ENCODE measurements at places on chromosomes 6 and 20. TPM values are rescaled to one million over a fixed set of nuclear protein-coding genes. Genes with fewer than 3 reads are reported as not detected.

Gene REM1
- total RNA-seq: 4.4 TPM

Gene PHF1
- 73.2 TPM for total RNA-seq

Gene PLCB1
- total RNA-seq: 32.4 TPM

Gene OR10C1
- not detected for total RNA-seq

Gene VNN1
- total RNA-seq: 2.0 TPM

Gene DYNLT2
- total RNA-seq: 3.2 TPM

DNA sequence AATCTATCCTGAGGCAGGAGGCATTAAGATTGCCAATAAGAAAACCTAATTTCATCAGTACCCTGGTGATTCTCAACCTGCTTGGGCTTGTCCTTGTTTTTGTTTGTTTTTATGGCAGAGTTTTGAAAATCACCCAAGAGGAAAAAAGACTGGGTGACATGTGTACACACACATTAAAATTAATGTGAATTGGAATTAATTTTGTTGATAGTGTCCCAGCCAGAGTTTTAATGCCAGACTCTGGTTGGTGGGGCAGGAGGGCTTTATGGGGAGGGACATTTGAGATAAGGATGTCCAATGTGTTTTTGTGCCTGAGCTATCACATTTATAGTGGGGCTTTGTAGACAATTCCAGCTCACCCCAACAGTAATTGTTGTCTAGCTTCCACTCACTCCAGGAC is 184.6 kb downstream of the ID4 start:
- no peak for DNase-seq

DNA sequence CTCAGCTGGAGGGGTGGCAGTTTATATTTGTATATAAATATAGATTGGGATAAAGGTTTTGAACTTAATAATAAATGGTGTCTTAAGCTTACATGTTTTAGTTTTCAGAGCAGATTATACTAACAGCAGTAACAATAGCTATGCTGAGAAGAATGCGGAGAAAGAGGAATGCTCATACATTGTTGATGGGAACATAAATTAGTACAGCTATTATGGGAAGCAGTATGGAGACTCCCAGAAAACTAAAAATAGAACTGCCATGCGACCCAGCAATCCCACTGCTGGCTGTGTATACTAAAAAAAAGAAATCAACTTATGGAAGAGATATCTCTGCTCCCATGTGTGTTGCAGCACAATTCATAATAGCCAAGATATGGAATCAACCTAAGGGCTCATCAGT is 127.9 kb downstream of the BCKDHB start:
- no peak for DNase-seq

DNA sequence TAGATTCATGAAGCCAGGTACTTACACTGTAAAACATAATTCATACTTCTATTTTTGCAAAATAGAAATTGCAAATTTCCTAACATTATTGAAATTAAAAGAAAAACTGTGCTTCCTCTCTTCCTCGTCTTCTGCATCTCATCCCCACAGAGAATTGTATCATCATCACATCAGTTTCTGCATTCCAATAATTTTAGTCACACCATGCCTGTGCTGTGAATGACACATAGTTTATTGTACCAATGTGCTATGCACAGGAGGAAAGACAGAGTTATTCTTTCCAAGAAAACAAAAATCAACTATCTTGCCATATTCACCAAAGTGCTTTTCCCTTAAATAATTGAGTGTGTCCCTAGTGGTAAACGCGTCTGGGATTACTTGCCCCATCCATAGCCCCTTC is 38.1 kb upstream of the FAM135A start:
- DNase-seq: no peak

DNA sequence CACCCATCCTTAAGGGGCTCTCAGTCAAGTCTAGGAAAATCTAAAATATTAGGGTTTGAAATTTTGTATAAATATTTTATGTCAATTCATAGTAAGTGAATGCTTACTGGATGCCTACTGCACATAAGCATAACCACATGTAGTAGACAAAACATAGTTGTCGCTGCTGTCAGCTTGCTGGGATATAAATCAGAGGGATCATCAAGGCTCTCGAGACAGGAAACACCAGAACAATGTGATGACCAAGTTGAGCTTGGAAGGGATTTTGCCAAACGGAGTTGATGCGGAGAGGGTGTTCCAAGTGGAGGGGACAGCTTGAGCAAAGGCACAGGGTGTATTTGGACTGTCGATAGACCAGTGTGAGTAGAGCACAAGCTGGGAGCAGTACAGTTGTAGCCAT is 105.8 kb upstream of the SUPT3H start:
- DNase-seq: no peak

GRCh38 chr6:137349856-137350830 is 131.0 kb upstream of the IFNGR1 start:
- no peak for DNase-seq

DNA sequence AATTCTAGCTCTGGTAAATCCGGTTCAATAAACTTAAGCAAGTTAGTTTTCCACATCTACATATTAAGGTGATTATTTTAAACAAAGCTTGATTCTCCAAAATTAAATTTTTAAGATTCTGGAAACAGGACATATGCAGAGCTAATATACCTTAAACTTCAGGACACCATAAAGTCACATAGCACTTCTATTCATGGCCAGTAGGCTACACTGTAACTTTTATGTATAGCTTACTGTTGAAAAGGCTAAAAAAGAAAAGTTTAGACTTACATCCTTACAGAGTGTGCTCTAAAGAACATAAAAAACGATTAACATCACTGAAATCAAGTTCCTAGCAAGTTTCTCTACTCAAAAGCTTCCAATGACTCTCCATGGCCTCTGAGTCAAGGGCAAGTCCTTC is 224.7 kb downstream of the PTPRK start:
- DNase-seq: no peak

DNA sequence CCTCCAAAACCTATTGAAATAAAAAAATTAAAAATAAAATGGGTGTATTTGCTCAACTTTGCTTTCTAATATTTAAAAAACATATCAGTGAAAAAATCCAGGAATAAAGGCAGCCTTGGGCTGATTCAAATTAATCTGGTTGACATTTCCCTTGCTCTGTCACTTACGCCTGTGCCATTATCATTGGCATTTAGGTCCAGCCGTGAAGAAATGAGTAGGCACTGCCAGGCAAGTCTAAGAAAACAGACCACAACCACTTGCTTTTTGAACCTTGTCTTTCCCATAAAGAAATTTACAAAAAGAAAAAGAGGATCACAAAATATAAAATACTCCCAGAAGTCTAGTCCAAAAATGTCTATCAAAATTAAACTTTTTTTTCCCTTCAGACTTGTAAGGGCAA is 59.2 kb upstream of the HBS1L start:
- DNase-seq: no peak

DNA sequence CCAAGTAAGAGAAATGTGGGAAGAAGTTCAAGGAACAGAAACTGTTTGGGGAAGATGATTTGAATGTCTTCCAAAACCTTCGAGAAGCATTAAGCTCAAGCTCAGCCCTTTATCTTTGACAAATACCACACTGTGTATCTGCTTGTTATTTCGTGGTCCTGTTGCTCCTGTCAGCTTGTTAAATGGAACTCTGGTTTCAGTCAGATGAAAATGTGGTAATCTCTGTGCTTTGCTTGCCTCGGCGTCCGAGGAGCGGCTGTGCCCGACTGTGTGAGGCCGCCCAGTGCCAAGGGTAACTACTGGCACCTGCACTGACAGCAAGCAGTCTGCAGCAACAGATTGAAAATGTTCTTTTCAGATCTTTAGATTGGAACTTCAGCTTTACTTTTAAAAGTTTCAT is 577.9 kb upstream of the FLRT3 start:
- no peak for DNase-seq

DNA sequence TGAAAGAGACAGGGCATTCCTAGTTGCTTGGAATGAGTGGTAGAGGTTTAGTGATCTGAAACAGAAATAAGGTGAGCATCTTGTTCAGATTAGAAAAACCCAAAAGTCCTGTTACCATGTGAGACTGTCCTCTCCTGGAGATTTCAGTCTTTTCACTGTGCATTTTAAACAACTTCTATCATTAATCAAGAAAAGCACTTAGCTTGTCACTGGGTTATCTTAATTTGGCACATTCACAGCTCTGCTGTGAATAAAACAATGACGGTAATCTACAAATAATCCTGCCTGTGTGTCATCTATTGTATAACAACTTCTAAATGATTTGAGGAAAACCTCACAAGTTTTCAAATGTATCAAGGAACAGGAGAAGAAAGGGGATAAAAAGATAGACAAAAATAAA is 9.5 kb upstream of the SMIM8 start:
- DNase-seq: no peak

DNA sequence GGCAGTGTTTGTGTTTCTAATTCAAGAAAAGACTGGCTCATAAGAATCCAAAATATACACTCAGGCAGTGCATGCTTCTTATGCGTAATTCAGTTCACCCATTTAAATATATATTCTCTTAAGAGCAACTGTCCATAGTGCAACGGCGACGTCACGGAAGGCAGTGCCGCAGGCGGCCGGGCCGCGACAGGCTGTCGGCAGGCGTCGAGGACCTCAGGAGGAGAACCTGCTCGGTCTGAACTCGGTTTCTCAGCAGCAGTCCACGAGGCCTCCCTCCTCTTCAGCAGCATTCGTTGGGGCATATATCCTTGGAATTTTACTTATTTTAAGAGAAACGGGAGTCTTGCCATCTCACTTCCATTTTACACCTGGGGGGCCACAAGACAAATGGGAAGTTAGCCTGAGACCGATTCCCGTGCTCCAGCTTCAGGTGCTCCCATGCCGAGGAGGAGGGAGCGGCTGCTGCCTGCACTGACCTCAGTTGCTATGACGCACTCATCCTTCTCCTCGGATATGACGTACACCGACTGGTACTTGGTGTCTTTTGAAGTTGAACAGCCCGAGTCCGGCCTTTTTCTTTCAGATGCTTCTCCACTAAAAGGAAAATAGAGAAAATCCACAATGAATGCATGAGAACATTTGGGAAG is 8.2 kb downstream of the DLL1 start:
- no peak for DNase-seq

DNA sequence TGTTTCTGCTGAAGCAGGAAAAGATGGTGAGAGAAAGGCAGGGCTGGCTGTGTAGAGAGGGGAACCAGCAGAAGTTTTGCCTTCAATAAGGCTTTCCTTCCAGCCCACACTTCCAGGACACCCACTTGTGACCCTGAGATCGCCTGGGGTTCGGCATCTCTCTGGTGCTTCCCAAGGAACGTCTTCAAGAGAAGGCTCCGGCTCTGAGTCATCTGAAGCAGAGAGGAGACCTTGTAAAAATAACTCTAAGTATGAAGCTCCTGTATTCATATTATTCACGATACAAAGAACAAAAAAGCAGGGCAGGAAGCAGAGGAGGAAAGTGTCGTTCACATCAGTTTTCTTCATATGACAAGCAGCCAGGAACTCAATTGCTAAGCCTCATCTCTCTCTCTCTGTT is 95.4 kb upstream of the MRPS10 start:
- no peak for DNase-seq

DNA sequence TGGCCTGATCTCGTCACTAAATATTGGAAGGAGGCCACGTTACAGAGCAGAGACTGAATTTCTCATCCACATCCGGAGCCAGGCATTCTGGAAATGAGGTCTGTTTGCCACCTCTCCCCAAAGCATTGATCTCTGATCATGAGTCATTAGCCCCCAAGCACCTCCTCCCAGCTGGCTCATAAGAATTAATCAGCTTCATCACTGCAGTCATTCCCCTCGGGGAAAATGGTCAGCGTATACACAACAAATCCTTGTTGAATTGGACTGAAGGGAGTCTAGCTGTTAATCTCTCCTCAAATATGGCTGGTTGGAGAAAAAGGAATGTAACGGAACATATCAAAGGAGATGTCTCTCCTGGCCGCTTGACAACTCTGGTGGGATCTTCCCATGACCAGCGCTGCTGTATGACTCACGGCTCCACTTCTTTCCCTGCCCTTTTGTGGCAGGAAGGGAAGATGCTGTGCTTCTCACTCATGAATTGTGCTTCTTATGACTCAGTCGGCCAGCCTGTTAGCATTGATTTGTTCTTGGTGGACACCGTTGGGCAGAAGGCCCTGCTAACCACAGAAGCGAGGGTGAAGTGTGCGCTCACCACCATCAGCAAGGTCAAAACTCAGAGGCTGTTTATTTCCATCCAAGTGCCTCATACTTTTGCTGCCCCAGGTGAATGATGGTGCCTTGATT is 76.7 kb downstream of the RNF182 start:
- no peak for DNase-seq

GRCh38 chr6:169851641-169852503 is 100.5 kb downstream of the ERMARD start:
- peak; percentile 52 for DNase-seq

DNA sequence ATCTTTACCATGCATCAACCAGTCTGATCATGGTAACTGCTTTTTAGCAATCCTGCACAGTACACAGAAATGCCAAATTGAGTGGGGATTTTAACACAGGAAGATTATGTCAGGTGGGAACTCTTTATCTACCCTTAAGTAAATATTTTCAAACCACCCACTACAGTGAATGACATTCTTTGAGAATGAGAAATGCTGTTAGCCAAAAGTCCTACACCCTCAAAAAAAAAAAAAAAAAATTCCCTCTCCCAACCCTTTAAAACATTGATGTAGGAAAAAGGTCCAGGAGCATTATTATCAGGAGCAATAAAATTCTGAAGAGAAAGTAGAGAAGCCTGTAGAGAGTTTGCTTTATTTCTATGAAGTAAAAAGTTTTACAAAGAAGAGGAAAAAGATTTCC is 307.2 kb upstream of the THEMIS start:
- no peak for DNase-seq

GRCh38 chr6:125793863-125794262 is 3.1 kb downstream of the NCOA7 start:
- DNase-seq: no peak

- no peak for DNase-seq
Observed at GRCh38 chr6:53547166-53547810, 2.4 kb upstream of the GCLC start.

- DNase-seq: no peak
Observed at GRCh38 chr6:37867756-37868446, 48.4 kb downstream of the ZFAND3 start.

DNA sequence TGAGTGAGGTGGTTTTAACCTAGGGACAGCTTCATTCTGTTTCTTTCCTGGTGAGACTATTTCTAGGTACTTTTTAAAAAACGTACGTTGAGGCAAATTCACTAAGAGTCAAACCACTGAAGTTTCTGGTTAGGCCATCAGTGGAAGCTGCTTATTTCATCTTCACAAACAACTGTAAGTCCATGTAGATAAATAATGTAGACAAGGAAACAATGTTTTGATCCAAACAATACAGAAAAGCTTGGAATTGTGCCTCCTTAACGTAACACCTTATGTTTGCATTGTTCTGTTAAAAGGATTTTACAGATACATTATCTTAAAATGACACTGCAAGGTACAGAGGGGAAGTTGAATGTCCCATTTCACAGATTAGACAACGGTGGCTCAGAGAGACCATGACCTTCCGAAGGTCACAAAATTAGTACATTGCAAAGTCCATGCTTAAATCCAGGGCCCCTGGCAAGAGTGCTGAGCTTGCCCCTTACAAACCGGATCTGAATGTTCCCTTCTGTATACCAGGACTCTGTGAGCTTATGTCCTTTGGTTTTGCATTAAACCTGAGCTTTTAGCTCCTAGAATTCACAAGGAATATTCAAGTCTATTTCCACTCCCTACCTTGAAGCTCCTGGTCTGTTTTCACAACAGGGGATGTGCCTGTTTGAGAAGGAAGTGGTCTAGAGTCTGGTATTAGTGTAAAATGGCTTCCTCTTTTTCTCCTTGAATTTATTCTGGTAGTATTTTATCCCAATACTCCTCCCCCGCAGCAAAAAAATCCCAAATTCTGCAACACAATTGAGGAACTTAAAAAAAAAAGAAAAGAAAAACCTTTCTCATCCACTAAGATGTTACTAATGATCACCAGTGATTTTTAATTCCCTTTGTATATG is 28.9 kb upstream of the ZNF217 start:
- no peak for DNase-seq
